ENCODE measurements at places on chromosomes 13 and 19. TPM values are rescaled to one million over a fixed set of nuclear protein-coding genes. Genes with fewer than 3 reads are reported as not detected.

Gene LRRC63
- total RNA-seq, result 0.29 TPM

DNA sequence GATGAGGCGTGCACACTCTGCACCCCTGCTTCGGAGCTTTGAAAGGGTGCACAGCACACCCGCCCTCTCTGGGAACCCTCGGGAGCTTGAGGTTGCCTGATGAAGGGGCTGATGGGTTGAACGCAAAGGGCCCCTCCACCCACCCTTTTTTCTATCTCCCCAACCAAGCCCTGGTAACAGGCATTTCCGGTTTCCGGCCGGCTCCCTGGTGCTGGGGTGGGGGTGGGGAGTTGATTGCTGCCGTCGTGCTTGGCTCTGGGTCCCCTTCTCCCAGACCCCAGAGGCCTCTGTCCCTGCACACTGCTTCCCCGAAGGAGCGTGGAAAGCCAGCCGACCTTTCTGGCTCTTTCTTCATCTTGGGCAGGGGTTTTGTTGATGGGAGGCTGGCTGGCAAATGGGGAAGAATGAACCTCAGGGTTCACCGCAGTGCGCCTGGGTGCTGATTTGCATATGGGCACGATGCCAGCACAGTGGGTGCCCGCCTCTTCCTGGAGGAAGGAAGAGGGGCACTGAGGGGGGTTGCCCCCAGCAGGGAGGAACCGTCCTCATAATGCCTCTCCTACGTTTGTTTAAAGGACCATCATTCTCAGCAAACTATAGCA is 29.1 kb downstream of the VAV1 start:
- no peak for DNase-seq

- no peak for DNase-seq
Observed at GRCh38 chr19:42203700-42204099, 13.8 kb downstream of the DEDD2 start.

Gene RGL3
- total RNA-seq, result 44.8 TPM

GRCh38 chr13:71396149-71396548 is 470.9 kb downstream of the DACH1 start:
- DNase-seq, result no peak

Gene PRRG2
- 5.1 TPM for total RNA-seq

Gene TINCR
- total RNA-seq, result 9.0 TPM

GRCh38 chr13:48892053-48892687 is 83.5 kb upstream of the FNDC3A start:
- no peak for DNase-seq
